ENCODE measurements at places on chromosomes 2 and 18.

GRCh38 chr2:162211732-162212131 is 31.5 kb downstream of the FAP start:
- DNase-seq: no peak

DNA sequence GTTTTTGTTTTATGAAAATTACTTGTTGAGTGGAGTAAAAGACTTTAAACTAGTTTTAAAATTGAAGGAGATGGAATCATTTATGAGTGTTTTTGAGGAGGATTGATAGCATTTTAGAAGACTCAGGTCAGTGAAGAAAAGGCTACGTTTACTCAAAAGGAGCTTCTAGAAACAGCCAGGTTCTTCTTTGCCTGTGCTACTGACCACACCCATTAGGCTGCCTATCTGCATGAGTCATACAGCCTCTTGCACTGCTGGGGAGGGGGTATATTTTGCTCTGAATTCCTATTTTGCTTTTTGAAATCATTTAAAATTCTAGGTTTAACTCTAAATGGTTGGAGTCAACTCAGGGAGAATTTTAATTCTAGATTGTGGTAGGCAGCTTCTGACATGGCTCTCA is 22.3 kb downstream of the EFEMP1 start:
- no peak for DNase-seq

- DNase-seq: peak; percentile 89
Observed at GRCh38 chr2:239264838-239265651, 135.8 kb downstream of the HDAC4 start.

DNA sequence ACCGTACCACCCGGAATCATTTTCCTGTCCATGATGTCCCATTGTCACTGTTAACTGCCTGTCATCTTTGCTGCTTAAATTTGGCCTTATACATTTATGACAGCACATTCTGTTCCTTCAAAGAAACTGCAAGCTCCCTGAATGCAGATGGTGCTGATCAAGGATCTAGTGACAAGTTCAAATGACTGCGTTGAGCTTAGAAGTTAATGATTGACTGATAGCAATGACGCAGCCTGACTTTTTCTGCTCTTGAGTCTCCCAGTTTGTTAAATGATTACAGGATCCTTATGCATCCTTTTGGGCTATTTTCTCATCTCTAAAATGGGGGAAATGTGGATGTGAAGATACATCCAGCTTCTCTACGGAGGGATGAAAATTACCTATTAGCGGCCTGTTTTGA is 159.0 kb downstream of the DCC start:
- no peak for DNase-seq

DNA sequence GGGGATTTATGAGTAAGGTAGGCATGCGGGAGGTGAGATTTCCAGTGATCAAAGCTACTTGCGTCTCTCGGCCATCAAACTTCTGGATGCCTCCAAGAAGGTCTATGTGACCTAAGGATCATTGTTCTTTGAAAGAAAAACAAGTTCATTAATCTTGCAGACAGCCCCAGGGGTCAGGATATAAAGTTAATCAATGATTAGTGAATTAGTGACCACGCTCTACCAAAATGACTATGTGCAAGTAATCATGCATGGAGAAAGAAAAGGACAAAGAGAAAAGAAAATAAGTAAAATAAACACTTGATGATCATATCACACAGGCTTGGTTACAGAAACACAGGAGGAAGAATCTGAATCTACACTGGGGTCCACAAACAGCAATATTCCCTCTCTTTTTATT is 42.5 kb upstream of the BCL11A start:
- DNase-seq: no peak

DNA sequence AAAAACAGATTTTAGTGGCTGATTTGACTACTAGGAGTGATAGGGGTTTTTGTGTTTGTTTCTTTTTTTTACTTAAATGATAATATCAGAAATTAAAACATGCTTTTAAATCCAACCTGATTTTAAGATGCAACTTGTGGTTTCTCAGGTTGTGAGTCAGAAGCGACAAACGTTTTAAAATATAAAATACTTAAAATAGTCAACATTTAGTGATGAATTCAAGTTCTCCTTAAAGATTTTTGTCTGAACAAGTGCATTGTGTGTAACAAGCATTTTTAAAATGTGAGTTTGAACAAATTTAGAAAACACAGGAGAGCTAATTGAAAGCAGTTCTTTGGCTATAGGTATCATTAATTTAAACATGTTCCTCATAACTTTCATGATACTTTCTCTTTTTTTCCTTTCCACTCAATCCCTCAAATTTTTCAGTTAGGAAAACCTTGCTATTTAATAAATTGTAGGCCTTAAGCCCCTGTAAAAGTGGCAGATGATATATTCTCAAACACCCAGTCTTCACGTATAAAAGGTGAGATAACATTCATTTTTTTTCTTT is 3.6 kb downstream of the TBR1 start:
- DNase-seq: no peak

- no peak for DNase-seq
Observed at GRCh38 chr2:74221604-74222299, 23.3 kb downstream of the MTHFD2 start.
